Coronary artery (tissue), 2 donors: ENCODE measurements at places on chromosomes 12 and 14.

GRCh38 chr12:6461401-6462233 lies 8.9 kb downstream of the VAMP1 start:
- DNase-seq, result no peak

- no peak for DNase-seq
Measured at GRCh38 chr12:49146406-49146805, 15.2 kb upstream of the TUBA1B start.

- DNase-seq, result no peak
Measured at GRCh38 chr14:65131301-65131701, 29.0 kb upstream of the MAX start.

DNA sequence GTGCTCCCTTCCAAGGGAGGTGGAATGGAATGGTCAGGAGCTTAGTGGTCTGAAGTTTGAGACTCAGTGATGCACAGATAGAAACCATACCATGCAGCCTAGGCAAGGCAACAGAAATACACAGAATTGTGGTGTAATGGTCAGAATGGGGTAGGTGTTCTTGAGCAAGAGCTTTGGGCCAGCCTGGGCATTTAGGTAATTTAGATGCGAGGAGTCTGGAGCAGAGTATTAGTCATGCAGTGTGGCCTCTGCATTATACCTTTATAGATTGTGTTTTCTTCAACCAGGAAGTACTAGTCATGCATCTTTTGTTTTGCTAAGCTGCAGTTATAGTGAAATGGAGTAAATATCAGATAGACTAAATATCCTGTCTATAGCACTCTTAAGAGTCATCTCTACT lies 118.3 kb downstream of the DAAM1 start:
- DNase-seq, result no peak

DNA sequence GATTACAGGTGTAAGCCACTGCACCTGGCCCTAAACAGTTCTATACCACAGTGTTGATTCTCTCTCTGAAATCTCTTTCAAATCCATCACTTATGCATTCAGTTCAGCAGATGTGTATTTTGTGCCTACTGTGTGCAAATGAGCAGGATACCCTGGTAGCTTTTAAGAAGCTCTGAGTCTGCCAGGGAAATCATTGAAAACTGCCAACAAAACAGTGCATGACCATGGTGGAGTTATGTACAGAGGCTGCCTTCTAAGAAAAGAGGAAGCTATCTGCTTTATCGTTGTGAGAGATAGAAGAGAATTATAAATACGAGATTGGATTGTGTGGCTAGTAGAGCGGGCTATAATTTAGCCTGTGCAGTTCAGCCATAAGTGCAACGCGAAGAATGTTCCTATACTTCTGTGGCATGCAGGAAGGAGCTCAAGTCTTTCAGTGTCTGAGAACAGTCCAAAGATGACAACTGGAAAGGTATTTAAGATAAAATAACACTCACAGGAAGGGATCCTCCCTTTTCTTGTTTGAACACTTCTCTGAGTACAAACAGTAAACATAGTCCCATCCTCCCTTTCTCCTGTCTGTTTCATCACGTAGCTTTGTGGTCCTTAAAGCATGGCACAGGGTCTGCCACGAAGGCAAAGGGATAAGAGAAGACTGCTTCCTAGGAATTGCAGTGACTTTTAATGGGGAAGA lies 4.3 kb downstream of the DIP2B start:
- DNase-seq, result no peak

DNA sequence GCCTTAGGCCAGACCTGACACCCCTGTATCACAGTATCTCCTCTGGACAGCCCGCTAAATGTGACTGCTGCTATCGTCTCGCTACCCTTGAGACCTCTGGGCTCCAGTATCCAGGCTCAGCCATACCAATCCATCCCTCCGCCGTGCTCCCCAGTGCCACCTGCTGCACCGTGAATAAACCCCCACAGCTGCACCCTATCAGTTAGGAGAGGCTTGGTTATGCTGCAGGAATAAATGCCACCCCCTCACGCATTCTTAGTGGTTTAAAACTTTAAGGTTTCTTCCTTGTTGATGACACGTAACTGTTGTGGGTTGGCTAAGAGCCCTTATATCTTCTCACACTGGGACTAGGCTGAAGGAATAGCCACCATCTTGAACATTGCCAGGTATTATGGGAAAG lies 12.1 kb downstream of the CCDC63 start:
- no peak for DNase-seq

- DNase-seq, result no peak
Measured at GRCh38 chr12:45263587-45263986, 47.7 kb downstream of the ANO6 start.

- DNase-seq, result no peak
Measured at GRCh38 chr12:3200814-3201233, 123.6 kb downstream of the TSPAN9 start.

GRCh38 chr14:54976316-54976715 lies 50.6 kb downstream of the WDHD1 start:
- DNase-seq, result no peak

- no peak for DNase-seq
Measured at GRCh38 chr12:53500142-53500775, 824 bp upstream of the TARBP2 start.

- no peak for DNase-seq
Measured at GRCh38 chr12:19546027-19546426, 106.7 kb downstream of the AEBP2 start.

GRCh38 chr12:46049665-46050064 lies 59.3 kb upstream of the SCAF11 start:
- DNase-seq, result no peak

GRCh38 chr12:19236656-19237055 lies 107.1 kb downstream of the PLEKHA5 start:
- DNase-seq, result no peak

DNA sequence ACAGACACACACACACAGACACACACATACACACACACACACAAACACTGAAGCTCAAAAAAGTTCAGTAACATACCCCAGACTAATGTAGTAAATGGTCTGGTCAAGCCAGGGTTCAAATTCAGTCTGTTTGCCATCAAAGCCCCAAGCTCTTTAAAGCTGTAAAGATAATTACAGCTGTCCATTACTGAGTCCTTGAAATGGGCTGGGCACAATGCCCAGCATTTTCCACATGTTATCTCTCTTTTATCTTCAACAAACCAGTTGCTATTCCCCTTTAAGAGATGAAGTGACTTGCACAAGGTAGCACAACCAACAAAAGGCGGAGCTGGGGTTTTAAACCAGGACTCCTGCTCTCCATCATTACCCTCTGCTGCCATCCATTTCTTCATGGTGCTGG lies 7.6 kb upstream of the UNC119B start:
- DNase-seq, result no peak

DNA sequence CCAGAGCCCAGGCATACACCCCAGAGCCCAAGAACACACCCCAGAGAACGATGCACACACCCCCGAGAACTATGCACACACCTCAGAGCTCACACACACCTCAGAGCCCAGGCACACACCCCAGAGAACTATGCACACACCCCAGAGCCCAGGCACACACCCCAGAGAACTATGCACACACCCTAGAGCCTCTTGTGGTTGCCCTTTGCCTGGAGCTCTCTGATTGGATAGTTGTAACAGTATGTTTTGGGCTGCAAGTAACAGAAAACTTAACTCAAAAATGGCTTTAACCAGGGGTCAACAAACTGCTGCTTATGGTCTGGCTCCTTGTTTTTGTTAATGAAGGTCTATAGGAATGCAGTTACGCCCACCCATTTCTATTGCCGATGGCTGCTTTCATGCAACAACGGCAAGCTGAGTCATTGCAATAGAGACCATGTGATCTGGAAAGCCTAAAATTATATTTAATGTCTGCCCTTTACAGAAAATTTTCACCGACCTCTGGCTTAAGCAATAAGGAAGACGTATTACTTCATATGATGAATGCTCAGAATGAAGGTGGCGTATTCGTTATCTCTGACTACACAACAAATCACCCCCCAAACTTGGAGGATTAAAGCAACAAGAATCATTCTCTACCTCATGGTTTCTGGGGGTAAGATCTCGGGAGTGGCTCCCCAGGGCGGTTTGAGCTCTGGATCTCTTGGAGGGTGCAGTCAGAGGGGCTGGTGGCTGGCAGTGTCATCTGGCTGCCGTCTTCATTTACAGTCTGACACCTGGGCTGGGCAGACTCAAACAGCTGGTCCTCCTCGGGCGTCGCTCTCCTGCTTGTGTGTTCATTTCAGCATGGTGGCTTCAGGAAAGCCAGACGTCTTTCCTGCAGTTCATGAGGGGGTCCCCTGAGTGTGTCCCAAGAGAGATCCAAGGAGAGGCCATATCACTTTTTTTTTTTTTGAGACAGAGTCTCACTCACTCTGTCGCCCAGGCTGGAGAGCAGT lies 66.3 kb upstream of the NCOR2 start:
- no peak for DNase-seq

- DNase-seq, result no peak
Measured at GRCh38 chr12:54300732-54301427, at the start of gene NFE2. Gene NFE2 (minus strand): TSS chr12:54301015. CDS start chr12:54295248, 5,767 bp downstream.

DNA sequence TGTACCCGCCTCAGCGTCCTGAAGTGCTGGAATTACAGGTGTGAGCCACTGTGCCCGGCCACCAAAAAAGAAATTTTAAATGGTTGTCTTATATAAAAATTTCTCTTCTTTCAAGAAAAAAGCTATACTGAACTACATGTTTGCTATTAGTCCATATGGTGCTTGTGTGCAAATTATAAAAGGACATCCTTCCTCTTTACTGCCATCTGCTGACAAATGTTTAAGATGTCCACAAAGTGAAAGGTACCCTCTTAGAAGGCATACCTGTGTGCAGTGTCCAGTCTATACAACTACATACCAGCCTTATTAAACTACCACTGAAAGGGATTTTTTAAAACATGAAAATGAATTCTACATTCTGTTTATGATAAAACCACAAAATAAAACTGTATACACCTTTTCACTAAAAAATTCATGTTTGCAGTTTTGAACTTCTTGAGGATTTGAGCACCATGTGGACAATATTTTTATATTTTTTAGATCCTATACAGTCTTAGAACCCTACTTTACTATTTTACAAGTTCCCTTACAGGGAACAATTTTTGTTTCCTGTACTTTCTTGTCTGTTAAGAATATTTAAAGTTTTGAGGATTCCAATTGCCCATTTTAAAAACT lies 32.8 kb upstream of the TOMM20L start:
- DNase-seq, result no peak

- no peak for DNase-seq
Measured at GRCh38 chr14:99548871-99549515, 55.0 kb downstream of the CCDC85C start.

- DNase-seq, result no peak
Measured at GRCh38 chr14:58455593-58456265, 28.2 kb downstream of the KIAA0586 start.
